Heart right ventricle (tissue), 16 donors: ENCODE measurements at places on chromosomes 4 and X.

- DNase-seq, result no peak
Observed at GRCh38 chrX:23369027-23369426, 34.4 kb downstream of the PTCHD1 start.

DNA sequence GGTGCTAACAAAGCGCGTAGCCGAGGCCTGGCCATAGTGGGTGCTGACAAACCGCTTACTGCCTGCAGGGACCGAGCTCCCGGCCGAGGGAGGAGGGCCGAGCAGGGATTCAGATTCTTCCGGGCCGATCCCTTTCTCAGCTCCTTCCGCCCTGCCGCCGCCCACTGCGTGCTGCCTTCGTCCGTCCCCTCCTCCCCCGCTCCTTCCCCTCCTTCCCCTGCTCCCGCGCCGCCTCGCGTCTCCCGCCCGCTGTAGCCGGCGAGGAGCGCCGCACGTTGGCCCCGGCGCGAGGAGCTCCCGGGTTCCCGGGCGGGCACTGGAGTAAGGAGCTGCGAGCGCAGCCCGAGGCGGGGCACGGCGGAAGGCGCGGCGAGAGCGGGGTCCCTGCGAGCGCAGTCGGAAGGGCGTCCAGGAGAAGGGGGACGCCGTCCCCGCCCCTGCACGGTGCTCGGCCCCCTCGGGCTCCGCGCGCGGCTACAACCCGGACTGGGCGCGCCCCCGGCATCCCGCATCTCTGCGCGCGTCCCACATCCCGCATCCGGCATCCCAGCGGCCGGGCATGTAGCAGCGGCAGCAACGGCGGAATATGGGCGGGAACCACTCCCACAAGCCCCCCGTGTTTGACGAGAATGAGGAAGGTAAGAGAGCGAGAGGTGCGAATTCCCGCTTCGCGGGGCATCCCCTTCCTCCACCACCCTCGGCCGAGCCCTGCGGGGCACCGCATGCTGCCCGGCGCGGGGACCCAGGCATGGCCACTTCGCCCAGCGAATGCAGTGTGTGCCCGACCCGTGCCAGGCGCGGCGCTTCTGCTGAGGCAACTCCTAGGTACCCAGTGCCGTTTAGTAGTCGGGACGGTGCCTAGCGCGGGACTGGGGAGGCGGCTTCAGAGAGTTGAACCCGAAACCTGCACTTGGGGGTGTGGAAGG, at the start of gene STK32B:
TSS of gene STK32B (plus strand) at position 203 of the 926 bp plus-strand sequence.
- DNase-seq, result peak; percentile 70

GRCh38 chr4:37604461-37604860, 81.7 kb downstream of the RELL1 start:
- no peak for DNase-seq

DNA sequence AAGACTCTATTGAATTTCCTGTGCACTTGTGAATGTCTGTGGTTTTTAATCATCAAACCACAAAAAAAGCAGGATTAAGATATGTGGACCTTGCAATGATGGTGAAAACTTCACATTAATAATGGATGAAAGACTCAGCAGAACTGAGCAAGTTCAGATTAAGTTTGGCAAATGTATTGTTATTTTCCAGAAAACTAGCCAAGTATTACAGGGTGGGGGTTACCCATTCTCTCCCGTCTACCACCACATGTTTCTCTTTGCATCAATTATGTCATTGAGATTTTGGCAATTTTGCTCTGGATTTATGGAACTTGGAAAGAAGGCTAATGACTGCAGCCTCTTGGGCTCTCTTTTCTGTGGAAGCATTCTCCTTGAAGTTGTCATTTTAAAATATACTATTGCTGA, 577.1 kb downstream of the ANKRD50 start:
- no peak for DNase-seq

DNA sequence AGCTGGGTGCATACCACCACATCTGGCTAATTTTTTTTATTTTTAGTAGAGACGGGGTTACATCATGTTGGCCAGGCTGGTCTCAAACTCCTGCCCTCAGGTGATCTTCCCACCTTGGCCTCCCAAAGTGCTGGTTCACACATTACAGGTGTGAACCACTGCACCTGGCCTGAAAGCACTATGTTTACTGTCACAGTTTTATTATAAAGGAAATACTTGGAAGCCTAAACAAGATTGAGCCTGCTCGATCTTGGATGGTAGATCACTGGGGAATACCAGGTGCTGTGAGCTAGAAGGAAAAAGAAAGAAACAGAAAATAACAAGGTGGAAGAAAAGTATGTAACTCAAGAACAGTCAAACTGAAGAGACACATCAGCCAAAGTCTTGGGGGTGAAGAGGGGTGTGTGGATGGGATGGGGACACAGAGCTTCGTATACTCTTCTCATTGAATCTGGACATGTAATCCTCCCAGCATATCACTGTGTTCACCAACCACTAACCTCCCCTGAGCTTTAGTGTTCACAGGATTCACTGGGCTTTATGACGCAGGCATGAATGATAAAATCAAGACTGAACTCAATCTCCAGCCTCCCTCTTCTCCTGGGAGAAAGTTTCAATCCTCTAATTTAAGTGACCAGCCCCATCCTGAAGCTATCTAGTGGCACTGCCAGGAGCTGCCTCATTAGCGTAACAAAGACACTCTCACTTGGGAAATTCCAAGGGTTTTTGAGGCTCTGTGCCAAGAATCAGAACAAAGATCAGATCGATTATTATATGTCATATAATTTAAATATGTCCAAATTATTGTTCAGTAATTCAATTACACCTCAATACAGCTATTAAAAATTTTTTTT, 40.9 kb downstream of the PDS5A start:
- DNase-seq, result no peak

DNA sequence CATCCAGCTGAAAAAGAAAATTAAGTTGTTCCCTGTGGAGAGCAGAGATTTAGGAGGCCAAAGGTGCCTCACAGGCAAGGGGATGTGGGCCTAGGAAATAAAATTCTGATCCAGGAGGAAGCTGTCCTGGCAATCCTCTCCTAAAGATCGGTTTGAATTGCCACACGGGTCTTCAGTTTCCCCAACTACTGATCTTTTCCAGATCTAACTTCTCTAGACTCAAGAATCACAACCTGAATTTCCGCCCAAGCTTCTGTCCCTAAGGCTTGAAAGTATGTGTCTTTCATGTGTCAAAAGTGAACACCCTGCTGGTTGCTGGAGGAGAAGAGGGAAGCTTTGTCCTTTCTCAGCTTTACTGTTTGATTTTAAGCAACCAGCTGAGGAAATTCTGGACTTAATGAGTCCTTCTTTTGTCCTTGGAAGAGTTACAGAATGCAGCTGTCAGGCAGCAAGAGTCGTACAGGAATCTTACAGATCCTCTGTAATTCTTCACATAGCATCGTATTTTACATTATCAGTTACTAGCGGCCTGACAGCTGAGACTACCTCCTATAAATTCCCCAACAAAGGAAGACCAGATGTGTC, 93.8 kb downstream of the INPP4B start:
- no peak for DNase-seq

DNA sequence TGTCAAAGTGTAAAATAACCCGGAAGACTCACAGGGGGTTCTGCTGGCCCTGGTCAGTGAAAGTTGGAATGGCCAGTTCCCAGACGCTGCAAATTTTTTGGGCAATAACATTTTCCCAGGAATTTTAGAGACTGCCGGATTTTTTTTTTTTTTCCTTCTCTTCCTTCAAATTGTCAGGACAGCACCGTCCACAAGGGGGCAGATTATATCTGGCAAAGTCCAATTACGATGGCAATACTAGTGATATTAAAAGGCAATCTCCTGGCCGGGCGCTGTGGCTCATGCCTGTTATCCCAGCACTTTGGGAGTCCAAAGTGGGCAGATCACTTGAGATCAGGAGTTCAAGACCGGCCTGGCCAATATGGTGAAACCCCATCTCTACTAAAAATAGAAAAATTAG, 20.5 kb downstream of the SLC25A5 start:
- DNase-seq, result peak; percentile 53

DNA sequence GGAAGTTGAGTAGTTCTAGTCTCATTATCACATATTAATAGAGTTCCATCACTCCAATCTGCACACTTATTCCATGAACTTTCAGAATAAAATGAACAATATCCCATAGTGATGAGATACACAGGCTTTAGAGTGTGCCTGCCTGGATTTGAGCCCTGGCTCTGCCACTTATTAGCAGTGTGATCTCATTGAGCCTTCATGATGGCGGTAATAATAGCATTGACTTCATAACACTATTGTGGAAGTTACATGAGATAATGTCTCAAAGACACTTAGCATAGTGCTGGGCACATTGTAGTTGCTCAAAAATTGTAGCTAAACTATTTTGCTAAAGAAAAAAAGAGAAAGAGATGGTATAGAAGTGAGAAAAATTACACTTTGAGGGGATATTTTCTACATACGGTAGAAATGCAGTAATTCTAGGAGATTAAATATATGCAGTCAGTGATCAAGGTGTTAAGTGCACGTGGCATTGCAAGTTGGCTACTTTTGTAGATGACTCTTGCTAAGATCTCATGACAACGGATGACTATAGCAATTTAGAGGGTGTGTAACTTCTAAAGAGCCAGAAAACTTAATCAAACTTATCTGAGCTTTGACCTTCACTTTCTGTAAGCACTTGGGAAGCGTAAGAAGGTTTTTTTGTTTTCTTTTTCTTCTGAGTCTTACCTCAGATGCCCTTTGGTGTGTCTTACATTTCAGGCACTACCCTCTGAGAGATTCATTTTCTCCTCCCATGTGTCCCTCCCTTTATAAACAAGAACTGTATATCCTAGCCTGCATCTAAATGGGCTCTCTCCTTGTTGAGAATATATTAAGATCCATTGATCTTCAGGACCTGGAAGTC, 380.6 kb upstream of the NR3C2 start:
- DNase-seq, result no peak

GRCh38 chr4:153936121-153936520, 147.2 kb upstream of the SFRP2 start:
- DNase-seq, result no peak

DNA sequence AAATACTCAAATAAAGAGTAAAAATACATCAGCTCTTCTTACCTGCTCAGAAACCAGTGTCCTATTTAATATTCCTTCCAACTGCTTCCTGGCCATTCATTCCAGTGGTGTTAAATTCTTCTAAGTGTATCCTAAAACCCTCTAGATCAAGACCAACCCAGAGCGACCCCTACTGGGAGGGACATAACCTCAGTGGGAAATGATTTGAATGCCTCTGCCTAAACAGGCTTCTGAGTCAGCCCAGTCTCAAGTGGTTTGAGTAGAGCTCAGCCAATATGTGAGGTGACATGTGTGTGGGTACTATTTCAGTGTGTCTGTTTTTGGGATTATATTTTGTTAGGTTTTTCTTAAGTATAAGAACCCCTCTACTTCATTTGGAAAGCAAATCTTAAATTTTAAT, 133.6 kb upstream of the ARHGEF9 start:
- no peak for DNase-seq

DNA sequence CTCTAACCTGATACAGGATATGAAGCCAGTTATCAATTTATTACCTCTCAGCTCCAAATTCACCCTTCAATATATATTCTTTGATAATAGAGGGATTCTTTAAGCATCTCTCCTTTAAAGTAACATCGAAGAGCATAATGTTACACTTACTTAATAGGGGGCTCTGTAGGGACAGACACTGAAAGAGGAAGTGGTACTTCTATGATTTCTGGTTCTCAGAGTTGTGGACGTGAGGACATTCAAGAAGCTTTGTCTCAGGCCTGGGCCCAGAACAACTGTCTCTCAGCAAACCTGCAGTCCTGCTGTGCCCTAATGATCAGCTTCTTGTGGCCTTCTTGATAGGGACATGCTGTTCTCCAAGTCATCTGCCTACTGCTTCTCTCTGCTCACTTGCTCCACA, 4.2 kb upstream of the ZXDB start:
- DNase-seq, result no peak

DNA sequence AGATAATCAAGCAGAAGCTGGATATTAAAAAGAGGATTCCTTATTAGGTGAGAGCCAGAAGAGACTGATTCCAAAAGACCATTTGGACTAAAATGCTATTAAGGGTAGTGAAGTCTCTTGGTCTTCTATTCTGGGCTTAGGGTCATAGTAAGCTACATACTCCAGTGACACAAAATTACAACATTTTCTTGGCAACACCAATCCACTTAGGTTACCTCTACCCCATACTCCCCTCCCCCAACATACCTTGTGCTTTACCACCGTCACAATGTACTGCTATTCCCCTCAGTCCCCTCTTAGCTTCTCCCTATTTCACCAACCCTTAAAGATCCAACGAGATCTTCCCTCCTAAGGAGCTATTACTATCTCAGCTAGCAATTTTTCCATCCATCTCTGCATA, 11.4 kb downstream of the RLIM start:
- DNase-seq, result no peak

DNA sequence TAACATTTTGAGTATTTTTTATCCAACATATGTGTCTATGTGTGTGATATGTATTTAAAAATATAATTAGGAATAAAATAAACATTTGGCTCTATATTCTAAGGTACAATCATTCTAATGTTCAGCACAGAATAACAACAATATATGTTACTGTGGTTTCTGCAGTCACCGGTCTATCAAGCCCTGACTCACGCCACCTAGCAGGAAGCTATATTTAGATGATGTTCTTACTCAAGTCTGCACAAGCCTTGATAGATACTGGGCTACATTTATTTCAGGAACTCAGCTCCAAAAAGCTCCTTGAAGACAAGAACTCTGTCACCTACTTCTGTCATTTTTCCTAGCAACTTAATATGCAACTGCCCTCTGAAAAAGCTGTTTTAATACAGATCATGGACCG, 152.0 kb upstream of the FTHL17 start:
- no peak for DNase-seq

DNA sequence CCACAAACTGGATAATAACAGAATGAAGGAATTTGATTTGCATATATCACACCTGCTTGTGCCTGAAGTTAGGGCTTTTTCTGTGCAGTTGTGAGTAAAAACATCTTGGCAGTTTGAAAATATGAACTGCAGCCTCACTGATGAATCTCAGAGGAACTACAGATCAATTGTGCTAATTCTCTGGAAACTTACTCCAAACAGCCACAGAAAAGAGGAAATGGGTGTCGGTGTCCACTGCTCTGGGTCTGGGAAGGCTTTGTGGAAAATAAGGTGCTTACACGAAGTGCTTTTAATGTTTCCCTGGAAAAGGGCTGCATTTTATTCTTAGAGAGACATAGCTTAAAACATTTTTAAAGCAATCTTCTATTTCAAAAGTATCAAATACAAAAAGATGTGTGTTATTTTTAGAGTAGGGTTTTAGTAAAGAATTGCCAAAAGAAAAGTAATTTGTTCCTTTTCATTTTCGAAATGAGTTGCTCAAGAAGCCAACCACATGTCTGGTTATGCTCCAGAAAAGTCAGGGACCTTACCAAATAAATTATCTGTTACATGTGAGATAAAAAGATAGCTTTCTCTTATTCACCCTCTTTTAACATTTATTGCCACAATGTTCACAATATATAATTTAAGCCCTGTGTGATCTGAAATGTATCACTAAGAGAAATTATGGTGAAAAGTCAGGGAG, 240.1 kb downstream of the FRAS1 start:
- no peak for DNase-seq

GRCh38 chr4:28350485-28350884, 1489.8 kb downstream of the STIM2 start:
- no peak for DNase-seq
